Caco-2 (cell line): ENCODE measurements at places on chromosomes 5 and 9. TPM values are rescaled to one million over a fixed set of nuclear protein-coding genes. Genes with fewer than 3 reads are reported as not detected.

DNA sequence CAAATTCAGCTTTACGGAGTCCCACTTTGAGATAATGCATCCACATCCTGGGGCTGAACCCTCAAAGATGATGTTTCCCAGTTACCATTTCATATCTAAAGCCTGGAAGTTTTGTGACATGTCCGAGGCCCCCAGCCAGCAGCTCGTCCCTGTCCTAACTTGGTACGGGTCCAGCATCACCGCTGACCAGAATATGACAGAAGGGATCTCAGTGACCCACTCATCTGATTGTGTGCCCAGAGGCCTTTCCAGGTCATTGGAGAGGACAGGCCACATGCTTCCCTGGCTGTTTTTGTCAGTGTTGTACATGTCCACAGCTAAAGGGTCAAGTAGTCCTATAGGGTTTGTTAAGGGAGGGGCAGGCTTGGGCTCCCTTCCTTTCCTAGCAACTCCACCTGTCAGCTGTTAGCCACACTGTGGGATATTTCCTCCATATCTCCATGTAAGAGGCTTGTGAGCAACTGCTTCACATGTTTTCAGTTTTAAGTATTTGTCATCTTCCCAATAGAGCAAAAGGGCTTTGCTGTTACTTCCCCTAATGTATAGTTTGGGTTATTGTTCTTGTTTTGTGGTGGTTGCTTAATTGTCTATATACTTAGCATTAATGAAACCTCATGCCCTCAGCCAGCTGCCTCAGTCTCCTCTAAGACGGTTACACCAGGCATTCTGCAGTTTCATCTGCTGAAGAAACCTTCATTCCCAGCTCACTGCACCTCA is 33.4 kb downstream of the SECISBP2 start:
- no peak for DNase-seq
- H3K27ac ChIP-seq = no peak overlapping the region
- no peaks in the 10 kb centered on the region for H3K27me3 ChIP-seq

BARHL1 gene
- not detected in 2 replicates for total RNA-seq

SPINK4 gene
- 0.97 and 2.1 TPM in 2 replicates for total RNA-seq

SLC44A1 gene
- 45.8 and 46.3 TPM in 2 replicates for total RNA-seq

DNA sequence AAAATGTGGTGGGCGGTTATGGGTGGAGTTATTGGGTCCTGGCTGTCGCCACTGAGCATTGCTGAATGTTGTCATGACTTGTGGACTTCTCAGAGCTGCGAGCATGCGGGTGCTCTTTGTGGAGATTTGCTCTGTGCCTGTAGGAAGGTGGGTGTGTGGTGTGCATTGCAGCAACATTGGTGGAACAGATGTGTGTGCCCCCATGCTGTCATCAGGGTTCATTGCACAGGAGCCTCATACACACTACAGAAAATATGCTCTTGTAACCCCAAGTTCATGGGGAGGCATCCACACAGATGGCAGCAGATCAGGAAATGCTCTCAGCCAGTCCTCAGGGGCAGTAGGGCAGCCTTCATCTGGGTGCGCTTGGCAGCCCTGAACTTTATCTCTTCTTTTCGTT is 55.9 kb upstream of the PHF2 start:
- no peaks in the 10 kb centered on the region for H3K27me3 ChIP-seq
- no peak overlapping the region for H3K4me3 ChIP-seq
- H3K36me3 ChIP-seq = no peaks in the 10 kb centered on the region
- no peak for DNase-seq
- H3K27ac ChIP-seq = no peak overlapping the region
- H3K4me1 ChIP-seq = no peaks in the 10 kb centered on the region

GRCh38 chr9:99515895-99516656 is 294.0 kb downstream of the SEC61B start:
- no peak overlapping the region for H3K27ac ChIP-seq
- H3K4me3 ChIP-seq = no peak overlapping the region
- H3K36me3 ChIP-seq = no peaks in the 10 kb centered on the region
- H3K4me1 ChIP-seq = no peaks in the 10 kb centered on the region
- DNase-seq = no peak

RPP25L gene
- total RNA-seq = 26.2 and 27.4 TPM in 2 replicates

FCN1 gene
- not detected in 2 replicates for total RNA-seq

- H3K27me3 ChIP-seq = no peaks in the 10 kb centered on the region
- DNase-seq = no peak
- peaks cover 7% of the 10 kb centered on the region for H3K4me1 ChIP-seq
- no peak overlapping the region for H3K4me3 ChIP-seq
- no peak overlapping the region for H3K27ac ChIP-seq
- H3K36me3 ChIP-seq = no peaks in the 10 kb centered on the region; the same call in 1 of the 2 replicates
Measured at GRCh38 chr5:127834554-127834953, 131.4 kb downstream of the CCDC192 start.

GRCh38 chr9:105048331-105048730 is 120.4 kb upstream of the ABCA1 start:
- H3K36me3 ChIP-seq = no peaks in the 10 kb centered on the region
- H3K4me3 ChIP-seq = no peak overlapping the region
- H3K4me1 ChIP-seq = peaks cover 34% of the 10 kb centered on the region
- H3K27me3 ChIP-seq = no peaks in the 10 kb centered on the region

GRCh38 chr9:116267021-116267420 is 113.4 kb downstream of the PAPPA start:
- no peaks in the 10 kb centered on the region for H3K27me3 ChIP-seq
- no peak overlapping the region for H3K4me3 ChIP-seq
- H3K36me3 ChIP-seq = no peaks in the 10 kb centered on the region
- H3K27ac ChIP-seq = no peak overlapping the region

PHF24 gene
- total RNA-seq = 0.12 TPM in 1 of 2 replicates, not detected in the other

GRCh38 chr5:149125386-149125891 is 15.9 kb upstream of the ABLIM3 start:
- H3K36me3 ChIP-seq = no peaks in the 10 kb centered on the region
- no peaks in the 10 kb centered on the region for H3K4me1 ChIP-seq
- H3K27ac ChIP-seq = no peak overlapping the region
- DNase-seq = peak; percentile 54
- H3K27me3 ChIP-seq = no peaks in the 10 kb centered on the region; the same call in 1 of the 2 replicates

DNA sequence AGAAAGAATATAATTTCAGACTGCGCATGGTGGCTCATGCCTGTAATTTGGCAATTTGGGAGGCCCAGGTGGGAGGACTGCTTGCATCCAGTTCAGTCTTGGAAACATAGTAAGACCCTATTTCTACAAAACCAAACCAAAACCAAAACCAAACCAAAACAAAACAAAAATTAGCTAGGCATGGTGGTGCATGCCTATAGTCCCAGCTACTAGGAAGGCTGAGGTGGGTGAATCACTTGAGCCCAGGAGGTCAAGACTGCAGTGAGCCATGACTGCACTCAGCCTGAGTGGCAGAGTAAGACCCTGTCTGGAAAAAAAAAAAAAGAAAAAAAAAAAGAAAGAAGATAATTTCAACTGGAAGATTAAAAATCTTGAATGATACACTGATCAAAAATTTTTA is 137.0 kb upstream of the ACOT12 start:
- no peak overlapping the region for H3K27ac ChIP-seq
- no peak overlapping the region for H3K4me3 ChIP-seq
- H3K4me1 ChIP-seq = no peaks in the 10 kb centered on the region
- H3K36me3 ChIP-seq = no peaks in the 10 kb centered on the region
- H3K27me3 ChIP-seq = no peaks in the 10 kb centered on the region

FOXI1 gene
- total RNA-seq = 0.14 and 0.39 TPM in 2 replicates

DNA sequence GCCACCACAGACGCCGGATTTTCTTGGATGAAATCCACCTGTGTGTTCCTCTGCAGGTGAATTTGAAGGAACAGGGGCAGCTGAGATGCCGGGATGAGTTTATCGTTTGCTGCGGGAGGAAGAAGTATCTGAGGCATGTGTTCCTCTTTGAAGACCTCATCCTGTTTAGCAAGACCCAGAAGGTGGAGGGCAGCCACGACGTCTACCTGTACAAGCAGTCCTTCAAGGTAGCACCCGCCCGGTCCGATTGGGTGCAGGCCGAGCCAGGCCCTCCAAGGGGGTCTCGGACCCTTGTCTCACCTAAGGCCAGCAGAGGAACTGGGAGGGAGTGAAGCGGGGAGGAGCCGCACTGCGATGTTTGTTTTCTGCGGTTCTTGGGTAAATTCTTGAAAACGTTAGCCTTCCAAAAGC is 18.4 kb upstream of the LRRC14B start:
- H3K4me1 ChIP-seq = peaks cover 6% of the 10 kb centered on the region; the same call in 1 of the 2 replicates
- no peak for DNase-seq
- H3K36me3 ChIP-seq = no peaks in the 10 kb centered on the region
- no peaks in the 10 kb centered on the region for H3K27me3 ChIP-seq

DNA sequence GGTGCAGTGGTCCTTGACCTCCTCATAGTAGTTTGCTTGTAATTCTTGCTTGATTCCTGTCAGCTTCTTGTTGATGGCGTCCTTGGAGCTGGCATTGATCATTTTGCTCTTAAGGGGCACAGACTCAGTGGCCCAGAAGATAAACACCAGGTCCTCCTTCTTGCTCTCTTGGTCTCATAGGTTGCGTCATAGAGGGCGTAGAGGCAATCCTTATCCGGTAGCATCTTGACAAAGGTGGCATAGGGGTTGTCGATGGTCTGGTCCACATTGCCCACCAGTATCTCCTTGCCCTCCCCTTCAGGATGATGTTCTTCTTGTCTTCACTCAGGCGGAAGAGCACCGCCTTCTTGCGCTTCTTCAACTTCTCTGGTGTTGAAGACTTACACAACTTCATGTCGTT is 19.2 kb downstream of the CCDC125 start:
- DNase-seq = no peak
- no peak overlapping the region for H3K27ac ChIP-seq
- H3K36me3 ChIP-seq = peaks cover 10% of the 10 kb centered on the region
- H3K4me1 ChIP-seq = no peaks in the 10 kb centered on the region
- no peak overlapping the region for H3K4me3 ChIP-seq

GRCh38 chr5:8081179-8081578 is 212.2 kb downstream of the MTRR start:
- no peaks in the 10 kb centered on the region for H3K4me1 ChIP-seq
- H3K4me3 ChIP-seq = no peak overlapping the region
- no peak overlapping the region for H3K27ac ChIP-seq
- H3K36me3 ChIP-seq = no peaks in the 10 kb centered on the region
- DNase-seq = no peak

DNA sequence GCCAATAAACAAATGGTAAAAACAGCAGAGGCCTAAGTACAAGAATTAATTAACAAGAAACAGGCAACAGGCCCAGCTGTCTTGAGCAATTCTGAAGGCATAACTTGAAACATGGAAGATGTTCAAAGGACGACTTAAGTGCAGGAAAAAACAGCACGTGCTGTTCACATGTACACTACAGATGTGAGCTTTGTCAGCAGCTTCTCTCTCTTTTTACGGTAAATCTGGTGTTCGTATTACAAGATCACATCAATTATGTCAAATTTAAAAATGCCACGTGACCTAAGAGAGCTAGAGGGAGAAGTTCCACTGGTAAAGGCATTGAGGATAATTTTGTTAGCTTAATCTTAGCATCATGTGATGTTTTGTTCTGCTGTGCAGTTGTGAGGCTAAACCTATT is 281.1 kb downstream of the PSAT1 start:
- H3K36me3 ChIP-seq = no peaks in the 10 kb centered on the region
- H3K4me3 ChIP-seq = no peak overlapping the region
- no peak for DNase-seq
- no peaks in the 10 kb centered on the region for H3K4me1 ChIP-seq
- no peaks in the 10 kb centered on the region for H3K27me3 ChIP-seq

MEGF10 gene
- total RNA-seq = not detected in 2 replicates

GRCh38 chr5:150361301-150361700 is 3.8 kb downstream of the TCOF1 start:
- H3K4me1 ChIP-seq = peaks cover 21% of the 10 kb centered on the region
- H3K36me3 ChIP-seq = peaks cover 5% of the 10 kb centered on the region
- no peak overlapping the region for H3K27ac ChIP-seq
- no peaks in the 10 kb centered on the region for H3K27me3 ChIP-seq

DNA sequence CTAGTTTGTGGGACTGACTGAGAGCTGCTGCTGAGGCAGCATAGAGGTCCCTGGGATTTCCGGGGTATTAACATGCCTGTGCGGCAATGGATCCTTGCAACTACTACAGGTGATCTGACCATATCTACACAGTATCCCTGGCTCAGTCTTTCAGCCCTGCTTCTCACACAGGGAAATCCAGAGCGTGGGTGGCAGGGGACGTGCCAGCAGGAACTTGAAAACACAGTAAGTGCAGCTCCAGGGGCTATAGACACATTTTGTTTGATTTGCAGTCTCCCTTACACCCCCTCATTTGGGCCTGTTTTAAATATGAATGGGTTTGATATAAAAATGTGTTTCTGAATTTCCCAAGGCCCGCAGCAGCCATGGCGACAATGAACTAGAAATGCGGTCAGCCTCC is 209.5 kb downstream of the DCP2 start:
- DNase-seq = no peak
- H3K4me3 ChIP-seq = no peak overlapping the region
- no peaks in the 10 kb centered on the region for H3K4me1 ChIP-seq

DNA sequence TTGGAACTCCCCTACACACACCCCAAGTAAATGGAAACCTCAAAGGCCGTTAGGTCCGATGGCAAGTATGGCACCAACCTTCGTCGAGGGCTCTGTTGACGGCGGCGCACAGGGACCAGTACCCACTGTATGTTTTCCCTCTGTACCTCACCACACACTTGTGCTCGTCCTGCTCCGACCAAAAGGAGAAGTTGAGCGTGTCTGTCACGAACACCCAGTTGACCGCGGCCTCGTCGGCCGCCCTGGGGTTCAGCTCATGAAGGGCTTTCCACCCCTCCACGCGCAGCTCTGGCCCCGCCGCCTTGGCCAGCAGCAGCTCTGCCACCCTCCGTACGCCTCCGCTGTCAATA is 24.0 kb downstream of the HNRNPK start:
- no peaks in the 10 kb centered on the region for H3K27me3 ChIP-seq
- H3K4me3 ChIP-seq = peak overlapping the region; percentile 70
- H3K4me1 ChIP-seq = no peaks in the 10 kb centered on the region

DNA sequence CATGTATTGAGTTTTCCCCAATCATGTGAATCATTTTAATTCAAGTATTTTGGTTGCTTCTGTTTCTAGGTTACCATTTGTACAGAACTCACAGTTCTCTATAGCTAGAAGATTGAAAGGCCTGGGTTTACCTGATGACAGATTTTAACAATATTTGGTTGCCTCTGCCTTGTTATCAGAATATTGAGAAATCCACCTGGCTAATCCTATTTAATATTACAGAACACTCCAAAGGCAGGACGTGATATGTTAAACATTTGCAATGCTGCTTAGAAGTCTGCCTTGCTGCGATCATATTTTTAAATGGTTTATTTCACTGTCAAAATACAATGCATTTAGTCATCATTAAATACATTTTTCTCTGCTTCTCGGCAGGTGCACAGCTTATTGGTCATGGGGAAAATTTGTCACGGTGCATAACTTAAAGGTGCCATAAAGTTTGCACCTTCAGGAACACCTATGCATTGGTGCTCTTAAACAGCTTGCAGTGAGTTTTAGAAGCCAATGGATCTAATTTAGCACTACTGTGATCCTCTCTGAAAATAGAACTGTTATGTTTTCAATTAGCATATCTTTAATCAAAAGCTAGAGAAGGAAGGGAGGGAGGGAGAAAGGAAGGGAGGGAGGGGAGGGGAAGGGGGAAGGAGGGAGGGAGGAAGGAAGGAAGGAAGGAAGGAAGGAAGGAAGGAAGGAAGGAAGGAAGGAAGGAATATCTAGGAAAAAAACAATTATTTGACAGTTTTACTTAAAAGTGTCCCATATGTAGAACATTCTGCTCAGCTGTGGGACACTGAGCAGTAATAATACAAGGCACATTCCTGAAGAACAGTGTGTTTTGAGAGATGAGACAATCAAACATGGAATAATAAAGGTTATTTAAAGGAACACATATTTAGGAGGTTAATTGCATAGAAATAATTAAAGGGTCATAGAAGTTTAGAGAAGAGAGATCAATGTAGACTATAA is 15.5 kb upstream of the DAPK1 start:
- no peaks in the 10 kb centered on the region for H3K4me1 ChIP-seq
- no peaks in the 10 kb centered on the region for H3K27me3 ChIP-seq
- H3K36me3 ChIP-seq = no peaks in the 10 kb centered on the region
- no peak for DNase-seq
